ENCODE measurements at places on chromosomes 1 and 21. TPM values are rescaled to one million over a fixed set of nuclear protein-coding genes. Genes with fewer than 3 reads are reported as not detected.

DNA sequence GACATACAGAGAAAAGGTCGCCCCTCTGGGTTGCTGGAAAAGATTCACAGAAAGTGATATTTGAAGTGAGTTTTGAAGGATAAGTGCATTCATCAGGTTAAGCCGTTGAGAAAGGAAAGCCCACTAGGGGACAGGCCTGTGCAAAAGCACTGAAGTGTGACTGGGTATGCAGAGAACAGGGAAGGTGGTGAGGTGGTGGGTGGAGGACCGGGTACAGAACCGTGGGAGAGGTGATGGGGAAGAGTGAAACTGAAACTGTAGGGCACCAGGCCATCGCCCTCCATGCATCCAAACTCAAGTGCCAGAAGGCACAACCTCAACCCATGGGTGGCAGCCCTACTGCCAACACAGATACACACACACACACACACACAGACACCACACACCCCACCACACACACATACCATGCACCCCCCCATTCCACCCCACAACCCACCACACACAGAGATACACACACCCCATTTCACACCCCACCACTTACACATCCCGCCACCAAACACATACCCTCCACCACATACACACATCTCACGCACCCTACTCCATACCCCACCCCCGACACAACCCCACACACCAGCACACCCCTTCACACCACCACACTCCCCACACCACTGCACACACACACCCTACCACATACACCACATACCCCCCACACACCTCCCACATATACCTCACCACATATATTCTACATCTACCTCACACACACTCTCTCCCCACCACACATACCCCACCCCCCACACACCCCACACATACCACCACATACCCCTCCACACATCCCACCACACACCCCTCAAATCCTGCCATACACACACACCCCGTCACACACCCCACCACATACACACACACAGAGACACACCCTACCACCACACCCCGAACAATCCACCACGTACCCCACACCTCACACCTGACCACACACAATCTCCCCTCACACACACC lies 59.0 kb downstream of the TSEN15 start:
- no peak overlapping the region for H3K27ac ChIP-seq
- DNase-seq: no peak
- H3K36me3 ChIP-seq: no peaks in the 10 kb centered on the region
- no peaks in the 10 kb centered on the region for H3K27me3 ChIP-seq
- H3K4me3 ChIP-seq: no peak overlapping the region

- no peak overlapping the region for H3K4me3 ChIP-seq
- no peaks in the 10 kb centered on the region for H3K27me3 ChIP-seq
- no peaks in the 10 kb centered on the region for H3K36me3 ChIP-seq
- no peak for DNase-seq
- no peak overlapping the region for H3K27ac ChIP-seq
Observed at GRCh38 chr1:227938276-227938675, 9.5 kb downstream of the WNT9A start.

GRCh38 chr1:12441414-12442105 lies 176.4 kb downstream of the DHRS3 start:
- no peaks in the 10 kb centered on the region for H3K27me3 ChIP-seq
- H3K27ac ChIP-seq: no peak overlapping the region
- no peaks in the 10 kb centered on the region for H3K36me3 ChIP-seq
- H3K4me1 ChIP-seq: no peaks in the 10 kb centered on the region
- DNase-seq: no peak

DNA sequence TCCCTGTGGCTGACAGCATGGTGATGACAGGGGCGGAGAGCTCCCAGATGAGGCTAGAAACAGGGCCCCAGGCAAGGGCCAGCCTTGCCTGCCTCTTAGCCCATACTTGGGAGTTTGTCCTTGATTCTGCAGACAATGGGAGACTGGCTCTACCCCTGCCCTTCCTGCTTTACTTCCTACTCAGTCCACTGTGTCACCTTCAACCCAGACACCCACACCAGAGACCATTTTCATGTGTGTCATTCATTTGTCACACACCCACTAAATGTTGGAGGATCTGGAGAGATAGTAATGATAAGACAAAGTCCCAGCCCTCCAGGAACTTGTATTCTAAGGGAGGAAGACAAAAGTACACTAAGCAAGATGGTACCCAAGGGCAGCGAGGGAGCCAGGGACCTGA lies 43.7 kb downstream of the SYT6 start:
- DNase-seq: no peak
- no peaks in the 10 kb centered on the region for H3K27me3 ChIP-seq
- H3K36me3 ChIP-seq: no peaks in the 10 kb centered on the region
- no peak overlapping the region for H3K27ac ChIP-seq
- peaks cover 31% of the 10 kb centered on the region for H3K4me1 ChIP-seq

GRCh38 chr1:43832255-43832654 lies 101.3 kb upstream of the ARTN start:
- DNase-seq: no peak
- H3K36me3 ChIP-seq: no peaks in the 10 kb centered on the region
- H3K4me3 ChIP-seq: no peak overlapping the region
- no peak overlapping the region for H3K27ac ChIP-seq
- H3K4me1 ChIP-seq: peaks cover 8% of the 10 kb centered on the region
- no peaks in the 10 kb centered on the region for H3K27me3 ChIP-seq

GRCh38 chr1:82013702-82014101 lies 213.0 kb downstream of the ADGRL2 start:
- no peaks in the 10 kb centered on the region for H3K27me3 ChIP-seq
- H3K27ac ChIP-seq: no peak overlapping the region
- no peak for DNase-seq

DNA sequence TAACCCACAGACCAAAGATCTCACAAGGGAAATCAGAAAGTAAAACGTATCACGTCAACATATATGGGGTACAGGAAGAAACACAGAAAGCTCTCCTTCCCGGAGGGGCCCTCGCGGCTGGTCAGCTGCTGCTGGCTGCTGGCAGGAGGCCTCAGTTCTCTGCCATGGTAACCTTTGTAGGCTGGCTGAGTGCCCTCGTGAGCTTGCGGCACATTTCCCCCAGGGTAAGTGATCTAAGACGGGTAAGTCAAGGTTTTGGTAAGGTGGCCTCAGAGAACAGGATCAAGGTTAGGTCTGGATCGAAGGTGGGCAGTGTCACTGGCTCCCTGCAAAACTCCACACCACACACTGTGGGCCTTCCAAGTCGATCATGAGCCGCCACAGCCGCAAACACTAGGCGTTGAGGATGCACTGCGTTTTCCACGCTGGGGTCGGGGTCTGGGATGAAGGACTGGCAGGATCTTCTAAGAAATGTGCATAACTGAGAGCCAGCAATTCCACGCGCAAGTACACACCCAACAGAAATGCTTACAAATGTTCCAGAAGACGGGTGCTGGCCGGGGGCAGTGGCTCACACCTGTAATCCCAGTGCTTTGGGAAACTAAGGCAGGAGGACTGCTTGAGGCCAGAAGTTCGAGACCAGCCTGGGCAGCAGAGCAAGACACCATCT lies 33.9 kb downstream of the WDR4 start:
- H3K27me3 ChIP-seq: no peaks in the 10 kb centered on the region
- no peak for DNase-seq
- H3K36me3 ChIP-seq: no peaks in the 10 kb centered on the region
- no peak overlapping the region for H3K27ac ChIP-seq

DNA sequence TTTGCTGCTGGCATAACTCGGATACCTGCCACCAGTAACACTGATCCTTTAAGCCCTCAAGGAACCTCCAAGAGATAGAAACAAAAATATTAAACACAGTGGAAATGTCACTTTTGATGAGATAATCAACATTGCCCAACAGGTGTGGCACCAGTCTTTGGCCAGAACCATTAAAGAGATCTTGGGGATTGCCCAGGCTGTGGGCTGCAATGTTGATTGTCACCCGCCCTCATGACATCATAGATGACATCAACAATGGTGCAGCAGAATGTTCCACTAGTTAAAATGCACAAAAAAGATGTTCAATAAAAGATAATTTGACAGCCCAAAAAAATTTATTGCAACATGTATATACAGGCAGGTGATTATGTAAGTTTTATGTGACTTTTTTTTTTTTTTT lies 20.2 kb upstream of the ZMYM1 start:
- H3K36me3 ChIP-seq: no peaks in the 10 kb centered on the region
- DNase-seq: no peak
- no peak overlapping the region for H3K27ac ChIP-seq
- H3K27me3 ChIP-seq: no peaks in the 10 kb centered on the region
- no peaks in the 10 kb centered on the region for H3K4me1 ChIP-seq
- no peak overlapping the region for H3K4me3 ChIP-seq

- H3K4me3 ChIP-seq: no peak overlapping the region
- H3K27ac ChIP-seq: no peak overlapping the region
- no peaks in the 10 kb centered on the region for H3K36me3 ChIP-seq
- H3K4me1 ChIP-seq: peaks cover 13% of the 10 kb centered on the region
Observed at GRCh38 chr1:90724361-90724760, 7.3 kb upstream of the BARHL2 start.

GRCh38 chr1:22024485-22025367 lies 23.3 kb downstream of the CELA3A start:
- H3K4me3 ChIP-seq: peak overlapping the region; percentile 17
- peak; percentile 78 for DNase-seq
- H3K36me3 ChIP-seq: no peaks in the 10 kb centered on the region
- H3K27me3 ChIP-seq: no peaks in the 10 kb centered on the region

GRCh38 chr21:36916718-36917117 lies 49.8 kb downstream of the HLCS start:
- H3K4me1 ChIP-seq: peaks cover 25% of the 10 kb centered on the region
- DNase-seq: no peak
- H3K4me3 ChIP-seq: no peak overlapping the region
- H3K36me3 ChIP-seq: no peaks in the 10 kb centered on the region
- no peak overlapping the region for H3K27ac ChIP-seq
- no peaks in the 10 kb centered on the region for H3K27me3 ChIP-seq

GRCh38 chr1:236450779-236451178 lies 56.7 kb downstream of the EDARADD start:
- no peaks in the 10 kb centered on the region for H3K4me1 ChIP-seq
- peak; percentile 16 for DNase-seq
- no peak overlapping the region for H3K4me3 ChIP-seq
- no peaks in the 10 kb centered on the region for H3K36me3 ChIP-seq
- H3K27ac ChIP-seq: no peak overlapping the region
- H3K27me3 ChIP-seq: no peaks in the 10 kb centered on the region

- no peaks in the 10 kb centered on the region for H3K27me3 ChIP-seq
- H3K4me1 ChIP-seq: no peaks in the 10 kb centered on the region
- no peak overlapping the region for H3K27ac ChIP-seq
- H3K36me3 ChIP-seq: no peaks in the 10 kb centered on the region
Observed at GRCh38 chr1:75035536-75035935, 98.7 kb upstream of the LHX8 start.

Gene SUSD4
- 5.6 TPM for polyA plus RNA-seq

Gene TNFRSF9
- 0.40 TPM for polyA plus RNA-seq

Gene LINGO4
- polyA plus RNA-seq: not detected

Gene UMODL1
- polyA plus RNA-seq: 0.15 TPM

Gene SPATA21
- 0.92 TPM for polyA plus RNA-seq

Gene KRTAP11-1
- polyA plus RNA-seq: not detected
